Stimulated activated CD4-positive, alpha-beta T cell treated with anti-CD3 and anti-CD28 coated beads, Interleukin-4, amount 100 ng/mL, for 48 hours (primary cell): ENCODE measurements at places on chromosomes 2 and 18.

- no peak for DNase-seq
These were observed 112.3 kb downstream of the RNF144A start for GRCh38 chr2:7029291-7030059.

DNA sequence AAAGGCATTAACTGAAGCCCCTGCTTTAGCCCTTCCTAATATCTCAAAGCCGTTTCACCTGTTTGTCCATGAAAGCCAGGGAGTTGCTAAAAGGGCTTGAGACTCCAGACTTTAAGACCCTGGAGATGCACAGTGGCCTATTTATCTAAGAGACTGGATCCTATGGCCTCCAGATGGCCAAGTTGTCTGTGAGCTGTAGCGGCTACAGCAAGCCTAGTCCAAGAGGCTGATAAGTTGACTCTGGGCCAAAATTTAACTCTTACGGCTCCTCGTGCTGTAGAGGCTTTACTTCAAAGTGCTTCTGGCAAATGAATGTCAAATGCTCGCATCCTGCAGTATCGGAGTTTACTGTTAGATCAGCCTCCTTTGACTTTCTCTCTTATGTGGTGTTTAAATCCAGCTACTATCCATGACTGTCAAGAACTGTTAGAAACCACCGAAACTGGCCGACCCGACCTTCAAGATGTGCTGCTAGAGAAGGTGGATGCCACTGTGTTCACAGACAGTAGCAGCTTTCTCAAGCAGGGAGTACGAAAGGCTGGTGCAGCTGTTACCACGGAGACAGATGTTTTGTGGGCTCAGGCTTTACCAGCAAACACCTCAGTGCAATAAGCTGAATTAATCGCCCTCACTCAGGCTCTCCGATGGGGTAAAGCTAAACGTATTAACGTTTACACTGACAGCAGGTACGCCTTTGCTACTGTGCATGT lies 336.7 kb upstream of the CNTNAP5 start:
- DNase-seq, result no peak

GRCh38 chr2:47897883-47898731 lies 8.2 kb downstream of the FBXO11 start:
- no peak for DNase-seq

- no peak for DNase-seq
These were observed 1090.8 kb downstream of the BCL11A start for GRCh38 chr2:59462422-59463197.

- DNase-seq, result no peak
These were observed 913.5 kb downstream of the TDRD15 start for GRCh38 chr2:22037274-22037673.

DNA sequence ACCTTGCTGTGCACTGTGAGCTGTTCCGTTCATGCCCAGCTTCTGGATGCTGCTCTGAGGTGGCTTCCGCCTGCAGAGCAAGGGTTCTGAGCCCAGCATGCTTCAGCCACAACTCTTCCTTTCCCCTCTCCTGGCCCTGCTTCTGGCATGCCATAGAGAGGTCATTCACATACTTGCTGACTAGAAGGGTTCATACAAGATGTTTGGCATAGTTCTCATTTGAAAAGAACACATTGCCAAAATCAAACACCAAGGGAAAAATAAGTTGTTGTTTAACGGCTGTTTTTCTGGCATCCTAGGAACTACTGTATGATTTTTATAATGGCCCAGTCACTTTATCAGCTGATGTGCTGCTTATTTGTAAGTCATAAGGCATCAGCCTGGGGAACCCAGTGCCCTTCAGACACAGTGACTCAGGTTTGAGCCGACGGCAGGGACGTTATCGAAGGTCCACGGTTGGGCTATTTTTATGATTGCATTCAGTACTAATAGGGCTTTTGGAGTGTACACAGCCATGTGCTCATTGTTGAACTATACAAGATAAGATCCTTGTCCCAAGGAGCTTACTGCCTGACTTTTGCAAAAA lies 53.9 kb upstream of the CTAGE1 start:
- DNase-seq, result no peak
